Tibial artery (tissue), 4 donors: ENCODE measurements at places on chromosomes 5 and 9.

GRCh38 chr5:13773649-13774048, 170.8 kb downstream of the DNAH5 start:
- no peak for DNase-seq

GRCh38 chr5:172932313-172933017, 26.8 kb upstream of the RPL26L1 start:
- peak; percentile 87 for DNase-seq

DNA sequence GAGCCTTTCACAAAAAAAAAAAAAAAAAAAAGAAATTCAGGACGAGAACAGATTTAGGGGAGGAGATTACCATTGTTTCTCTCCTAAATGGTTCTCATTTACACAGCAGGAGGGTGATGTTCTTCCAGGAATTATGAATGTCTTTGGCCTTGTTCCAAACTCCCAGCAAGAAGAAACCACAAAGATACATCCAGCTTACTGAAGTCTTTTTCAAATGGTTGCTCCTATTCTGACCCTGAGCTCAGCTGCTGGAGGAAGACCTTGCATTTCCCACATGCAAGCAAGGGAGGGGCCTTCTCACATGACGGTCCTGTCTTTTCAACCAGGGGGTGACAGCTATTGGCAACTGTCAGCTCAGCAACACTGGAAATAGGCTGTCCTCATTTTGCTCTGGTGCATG, 203.0 kb upstream of the VLDLR start:
- DNase-seq, result no peak

- DNase-seq, result no peak
These were observed 287.1 kb downstream of the KCNN2 start for GRCh38 chr5:114648940-114649339.

GRCh38 chr9:130987738-130988399, 21.1 kb upstream of the LAMC3 start:
- DNase-seq, result no peak
